Stimulated activated CD8-positive, alpha-beta memory T cell treated with anti-CD3 and anti-CD28 coated beads, Interleukin-4, amount 100 ng/mL, for 1 hour (primary cell): ENCODE measurements at places on chromosomes 1 and 21.

DNA sequence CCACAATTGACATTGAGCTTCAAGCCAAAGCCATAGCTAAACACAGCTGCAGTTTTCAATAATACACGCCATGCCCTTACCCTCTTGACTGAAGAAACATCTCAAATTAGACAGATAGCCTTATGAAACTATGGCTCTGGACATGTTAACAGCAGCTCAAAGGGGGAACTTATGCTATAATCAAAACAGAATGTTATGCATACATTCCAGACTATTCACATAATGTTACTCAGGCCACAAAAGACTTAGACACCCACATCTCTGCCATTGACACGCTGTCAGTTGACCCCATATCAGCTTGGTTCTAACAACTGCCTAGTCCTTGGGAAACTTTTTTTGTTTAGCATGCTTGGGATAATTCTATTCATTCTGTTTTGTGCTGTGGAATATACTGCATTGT, 2.3 kb upstream of the NENF start:
- no peak for DNase-seq

DNA sequence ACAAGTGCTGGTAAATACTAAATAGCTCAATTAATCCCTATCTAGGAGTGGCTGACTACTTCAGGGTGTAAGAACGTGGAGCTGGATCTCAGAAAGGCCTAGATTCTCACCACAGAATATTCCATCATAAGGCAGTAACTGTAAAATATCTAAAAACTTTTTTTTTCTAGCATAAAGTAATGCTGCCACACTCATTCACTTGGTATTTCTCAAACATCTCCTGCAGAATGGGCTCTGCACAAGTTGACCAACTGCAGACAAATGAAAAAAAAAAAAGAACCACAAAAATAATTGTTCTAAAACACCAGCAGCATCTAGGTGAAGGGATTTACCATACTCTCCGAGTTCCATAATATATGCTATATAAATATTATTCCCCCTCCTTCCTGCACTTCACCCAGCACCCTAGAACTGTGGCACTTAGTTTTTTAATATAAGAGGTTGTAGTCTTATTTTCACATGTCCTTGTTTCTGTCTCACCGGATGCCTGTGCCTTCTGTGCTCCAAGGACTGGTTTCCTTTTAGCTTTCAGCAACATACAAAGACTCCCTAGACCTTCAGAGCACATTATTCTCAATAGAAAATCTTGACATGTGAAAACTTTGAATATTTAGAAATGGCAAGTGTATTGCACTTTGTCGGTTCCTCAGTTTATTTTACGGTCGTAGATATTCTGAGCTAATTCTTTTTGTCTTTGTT, 8.9 kb downstream of the VSIG8 start:
- no peak for DNase-seq

DNA sequence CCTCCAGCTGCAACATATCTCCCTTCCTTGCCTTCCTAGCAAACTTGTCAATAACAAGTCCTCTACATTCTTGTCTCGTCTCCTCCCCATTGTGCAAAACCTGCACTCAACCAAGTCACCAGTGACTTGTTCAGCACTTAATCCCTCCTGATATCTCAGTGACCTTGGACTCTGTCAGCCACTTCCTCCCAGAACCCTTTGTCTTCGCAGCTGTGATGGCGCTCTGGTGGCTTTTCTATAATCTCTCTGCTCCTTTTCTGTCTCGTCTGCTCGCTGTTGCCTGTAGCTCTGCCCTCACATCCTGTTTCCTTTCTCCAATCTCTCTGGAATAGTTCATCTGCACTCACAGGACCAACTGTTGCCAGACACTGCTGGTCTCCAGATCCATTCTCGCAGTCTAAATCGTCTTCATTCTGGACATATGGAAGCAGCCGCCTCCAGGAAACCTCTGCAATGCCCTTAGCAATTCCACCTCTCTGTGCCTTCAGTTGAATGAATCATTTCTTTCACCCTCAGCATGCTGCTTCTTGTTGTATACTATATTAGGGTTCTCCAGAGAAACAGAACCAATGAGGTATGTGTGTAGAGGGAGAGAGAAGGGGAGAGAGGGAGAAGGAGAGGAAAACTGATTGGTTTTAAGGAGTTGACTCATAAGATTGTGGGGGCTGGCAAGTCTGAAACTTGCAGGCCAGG, 17.4 kb upstream of the IFNAR2 start:
- no peak for DNase-seq

- no peak for DNase-seq
Observed at GRCh38 chr21:32572574-32573420, 12.5 kb downstream of the TCP10L start.

GRCh38 chr1:210650403-210650802, 321.7 kb downstream of the HHAT start:
- no peak for DNase-seq
